ENCODE measurements at places on chromosomes 12 and 14.

- DNase-seq = no peak
Measured at GRCh38 chr14:25049568-25050268, at the start of gene STXBP6. Gene STXBP6 (minus strand): TSS chr14:25050147. CDS start chr14:24974818, 75,329 bp downstream.

DNA sequence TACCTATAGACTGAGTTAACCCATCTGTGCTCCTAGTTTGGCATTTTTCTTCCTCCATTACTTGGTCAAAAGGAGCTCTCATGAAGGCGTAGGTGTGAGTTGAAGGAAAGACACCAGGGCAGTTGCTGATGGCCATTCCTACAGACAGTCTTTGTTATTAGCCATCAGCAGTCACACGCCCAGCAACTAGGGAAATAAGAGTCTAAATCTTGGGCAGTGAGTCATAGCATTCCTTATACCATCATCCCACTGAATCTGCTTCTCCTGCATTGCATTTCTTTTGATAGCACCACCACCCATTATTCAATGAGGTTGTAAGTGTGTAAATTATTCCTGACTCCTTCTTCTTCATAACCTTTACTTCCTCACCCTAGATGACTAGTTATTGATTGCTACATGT is 150.9 kb upstream of the IGF1 start:
- DNase-seq = peak; percentile 37

DNA sequence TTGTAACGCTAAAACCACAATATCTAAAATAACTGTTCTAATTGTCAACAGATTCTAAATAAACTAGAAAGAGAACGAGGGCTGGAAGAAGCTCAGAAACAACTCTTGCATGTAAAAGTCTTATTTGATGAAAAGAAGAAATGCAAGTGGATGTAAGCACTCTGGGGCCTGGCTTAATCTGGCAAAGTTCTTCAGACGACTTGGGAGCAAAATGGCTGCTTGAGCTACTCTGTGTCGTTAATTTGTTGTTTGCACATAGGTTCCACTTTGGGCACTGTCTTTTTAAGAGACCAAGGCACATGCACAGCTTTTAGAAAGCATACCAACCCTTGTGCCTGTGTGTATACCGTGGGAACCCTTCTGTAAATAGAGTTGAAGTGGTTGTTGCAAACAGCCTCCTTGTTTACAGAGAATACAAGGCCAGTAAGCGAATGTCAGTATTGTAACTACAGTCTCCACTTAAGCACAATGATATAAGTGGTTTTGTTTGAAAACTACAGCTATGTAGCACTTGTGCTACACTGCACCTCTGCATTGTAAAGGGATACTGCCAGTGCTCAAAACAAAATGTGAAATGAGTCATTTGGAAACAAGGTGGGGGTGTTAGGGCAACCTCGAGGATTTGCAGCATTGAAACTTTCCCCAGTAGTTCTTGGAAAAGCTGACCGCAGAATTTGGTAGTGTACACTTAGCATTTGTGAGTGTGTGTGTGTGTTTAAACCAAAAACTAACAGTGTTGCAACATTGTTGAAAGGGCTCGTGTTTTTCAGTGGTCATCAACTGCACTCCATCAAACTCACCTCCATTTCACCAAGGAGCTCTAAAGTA is 154.3 kb downstream of the CEP83 start:
- DNase-seq = peak; percentile 38

DNA sequence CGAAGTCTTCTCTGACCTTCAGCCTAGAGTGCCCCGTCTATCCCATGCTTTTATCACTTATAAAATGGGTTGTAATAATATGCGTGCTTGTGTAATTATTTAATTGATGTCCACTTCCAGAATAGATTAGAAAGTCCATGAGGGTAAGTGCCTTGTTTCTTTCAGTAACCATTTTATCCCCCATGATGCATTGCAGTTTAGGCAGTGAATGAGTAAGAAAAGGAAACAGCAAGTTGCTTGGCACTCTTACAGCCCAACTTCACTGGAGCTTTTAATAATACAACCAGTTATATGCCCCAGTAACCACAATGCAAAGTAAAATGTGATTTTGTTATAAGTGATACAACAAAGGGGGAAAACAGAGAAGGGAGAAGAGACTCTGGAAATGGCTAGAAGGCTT is 287.3 kb downstream of the MED13L start:
- DNase-seq = no peak

- DNase-seq = peak; percentile 72
Measured at GRCh38 chr12:104025771-104026170, 24.2 kb downstream of the GLT8D2 start.

DNA sequence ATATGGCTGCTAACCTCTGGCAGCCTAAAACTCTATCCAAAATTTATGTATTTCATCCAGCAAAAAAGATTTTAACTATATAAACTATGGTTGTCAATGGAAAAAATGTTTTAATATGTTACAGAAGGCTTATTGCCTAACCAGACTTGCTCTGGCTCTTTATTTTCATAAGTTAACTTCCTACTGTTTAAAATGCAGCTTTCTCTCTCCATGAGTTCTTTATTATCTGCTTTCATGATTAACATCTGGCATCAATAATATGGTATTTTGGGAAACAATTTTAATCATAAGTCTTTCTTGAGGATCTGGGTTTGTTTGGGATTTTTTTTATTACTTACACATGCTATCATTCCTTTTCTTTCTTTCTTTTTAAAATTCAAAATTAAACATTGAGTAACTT is 20.5 kb downstream of the KERA start:
- DNase-seq = no peak

GRCh38 chr14:61713724-61714437 is 18.6 kb downstream of the HIF1A start:
- no peak for DNase-seq

DNA sequence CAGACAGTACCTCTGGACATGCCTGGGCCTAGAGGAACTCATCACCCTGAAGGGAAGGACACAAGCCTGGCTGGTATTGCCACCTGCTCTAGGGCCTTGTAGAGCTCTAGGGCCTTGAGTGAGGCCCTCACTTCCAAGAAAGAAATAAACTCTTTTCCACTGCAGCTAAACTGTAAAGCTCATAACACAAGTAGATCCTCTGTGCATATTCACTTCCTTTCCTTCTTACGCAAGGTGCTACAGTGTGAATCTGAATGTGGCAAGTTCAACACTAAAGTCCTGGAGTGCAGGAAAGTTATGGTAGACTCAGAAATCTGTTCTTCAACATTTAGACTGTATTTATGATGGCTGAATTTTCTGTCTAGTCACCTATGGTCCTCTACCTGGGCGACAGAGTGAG is 14.5 kb downstream of the RNASE3 start:
- DNase-seq = no peak

DNA sequence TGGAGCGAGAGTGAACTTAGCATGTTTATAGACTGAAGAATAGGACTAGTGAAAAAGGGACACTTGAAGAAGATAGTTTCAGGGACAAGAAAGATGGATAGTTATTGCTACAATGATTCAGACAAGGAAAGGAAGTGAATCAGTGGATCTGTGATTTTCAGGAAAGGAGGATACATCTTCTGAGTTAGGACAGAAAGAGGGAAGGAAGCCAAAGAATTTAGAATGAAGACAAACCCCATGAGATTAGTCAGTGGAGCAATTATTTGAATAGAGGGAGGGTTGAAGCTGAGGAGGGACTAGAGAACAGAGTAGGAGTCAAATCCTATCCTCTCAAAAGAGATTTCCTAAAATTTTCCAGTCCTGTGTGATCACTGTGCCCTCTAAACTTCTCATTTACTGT is 282.7 kb downstream of the AKAP6 start:
- peak; percentile 84 for DNase-seq

DNA sequence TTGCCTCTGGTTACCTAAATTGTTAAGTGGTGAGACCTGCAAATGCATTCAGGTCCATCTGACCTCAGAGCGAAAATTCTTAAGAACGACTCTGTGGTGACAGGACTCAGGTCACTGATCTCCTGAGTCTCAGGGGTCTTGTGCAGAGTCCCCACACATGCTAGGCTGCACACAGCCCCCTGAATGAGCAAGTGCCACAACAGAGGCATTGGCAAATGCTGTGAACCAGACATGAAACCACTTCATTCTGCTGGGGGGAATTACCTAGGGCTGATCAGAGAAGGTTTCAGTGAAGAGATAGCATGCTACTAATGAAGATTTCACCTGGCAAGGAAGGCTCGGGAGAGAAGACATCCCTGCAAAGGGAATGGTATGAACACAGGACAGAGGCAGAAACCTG is 281.6 kb downstream of the ITPR2 start:
- no peak for DNase-seq

- DNase-seq = peak; percentile 18
Measured at GRCh38 chr14:39302124-39302810, 68.6 kb downstream of the MIA2 start.

- no peak for DNase-seq
Measured at GRCh38 chr14:80798878-80799277, 142.7 kb downstream of the CEP128 start.

GRCh38 chr14:76256545-76256944 is 104.8 kb downstream of the GPATCH2L start:
- no peak for DNase-seq

GRCh38 chr12:78636231-78636855 is 228.2 kb upstream of the SYT1 start:
- peak; percentile 69 for DNase-seq

DNA sequence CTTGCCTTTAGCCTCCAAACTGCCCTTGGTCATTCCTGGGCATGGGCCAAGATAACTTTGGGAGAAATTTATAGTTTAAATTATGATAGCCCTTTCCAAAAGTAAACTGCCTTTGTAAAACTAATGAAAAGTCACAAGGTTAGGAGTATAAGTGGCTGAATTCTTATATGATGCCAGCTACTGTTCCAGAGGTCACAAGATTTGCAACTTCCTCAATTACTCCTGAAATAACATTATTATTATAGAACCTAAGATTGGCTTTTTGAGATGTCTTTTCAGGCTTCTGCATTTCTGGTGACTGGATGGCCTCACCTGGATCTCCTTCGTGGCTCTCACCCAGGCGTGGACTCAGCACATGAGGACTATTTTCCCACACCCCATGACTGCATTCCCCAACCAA is 55.0 kb downstream of the OSBPL8 start:
- no peak for DNase-seq

- DNase-seq = no peak
Measured at GRCh38 chr14:104886690-104887622, 21.9 kb downstream of the CEP170B start.

- no peak for DNase-seq
Measured at GRCh38 chr12:121085506-121086353, 46.7 kb upstream of the OASL start.

- DNase-seq = no peak
Measured at GRCh38 chr14:90545966-90546751, 149.3 kb downstream of the CALM1 start.

DNA sequence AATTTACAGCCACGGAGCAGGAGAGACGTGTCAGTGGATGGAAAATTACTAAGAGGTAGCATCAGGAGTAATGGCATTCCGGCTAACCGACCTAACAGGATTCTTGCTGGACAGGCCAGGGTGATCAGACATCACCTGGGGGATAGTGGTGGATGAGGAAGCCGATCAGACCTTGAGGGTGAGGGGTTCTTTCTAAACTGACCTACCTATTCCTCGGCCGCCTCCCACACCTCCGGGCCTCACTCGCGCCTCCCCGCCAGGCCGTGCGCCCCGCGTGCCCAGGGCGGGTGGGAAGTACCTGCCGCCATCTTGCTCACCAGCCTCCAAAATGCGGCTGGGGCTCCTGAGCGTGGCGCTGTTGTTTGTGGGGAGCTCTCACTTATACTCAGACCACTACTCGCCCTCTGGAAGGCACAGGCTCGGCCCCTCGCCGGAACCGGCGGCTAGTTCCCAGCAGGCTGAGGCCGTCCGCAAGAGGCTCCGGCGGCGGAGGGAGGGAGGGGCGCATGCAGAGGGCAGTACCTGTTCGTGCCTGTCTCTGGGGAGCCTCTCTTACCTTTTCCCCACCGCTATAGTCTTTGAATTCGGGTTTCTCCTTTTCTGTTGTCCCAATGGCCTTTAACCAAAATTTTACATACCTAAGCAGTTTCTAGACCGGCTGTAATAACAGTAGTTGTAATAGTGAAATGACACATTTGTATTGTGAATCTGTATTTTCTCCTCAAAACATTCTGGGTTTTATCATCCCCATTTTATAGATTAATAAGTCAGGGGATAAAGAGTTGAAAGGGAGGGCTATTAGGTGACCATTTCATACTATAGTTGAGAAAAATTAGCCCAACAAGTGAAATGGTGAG is at the start of gene TMPRSS12:
Gene TMPRSS12 (plus strand): TSS at position 290 of the 857 bp plus-strand sequence. CDS start 39 bp downstream, at position 329.
- peak; percentile 13 for DNase-seq

GRCh38 chr14:92607251-92607650 is 93.7 kb downstream of the RIN3 start:
- DNase-seq = no peak

All from bronchial epithelial cell (primary cell).